CD4-positive, alpha-beta T cell treated with Interleukin-2 at 100 ng/mL for 4 hours (primary cell): ENCODE measurements at places on chromosomes 6 and 20.
A peak's percentile ranks its signal among the peaks of the same experiment; 100 is the strongest.

- no peak for DNase-seq
Measured at GRCh38 chr20:684676-685319, 9.2 kb upstream of the SCRT2 start.

GRCh38 chr20:24745617-24746350 is 203.3 kb upstream of the CST7 start:
- no peak for DNase-seq

GRCh38 chr6:22530506-22530905 is 38.9 kb upstream of the HDGFL1 start:
- no peak for DNase-seq

- DNase-seq: no peak
Measured at GRCh38 chr6:93886416-93886815, 467.1 kb upstream of the EPHA7 start.

GRCh38 chr20:23225407-23226060 is 125.1 kb upstream of the NXT1 start:
- peak; percentile 1 for DNase-seq

DNA sequence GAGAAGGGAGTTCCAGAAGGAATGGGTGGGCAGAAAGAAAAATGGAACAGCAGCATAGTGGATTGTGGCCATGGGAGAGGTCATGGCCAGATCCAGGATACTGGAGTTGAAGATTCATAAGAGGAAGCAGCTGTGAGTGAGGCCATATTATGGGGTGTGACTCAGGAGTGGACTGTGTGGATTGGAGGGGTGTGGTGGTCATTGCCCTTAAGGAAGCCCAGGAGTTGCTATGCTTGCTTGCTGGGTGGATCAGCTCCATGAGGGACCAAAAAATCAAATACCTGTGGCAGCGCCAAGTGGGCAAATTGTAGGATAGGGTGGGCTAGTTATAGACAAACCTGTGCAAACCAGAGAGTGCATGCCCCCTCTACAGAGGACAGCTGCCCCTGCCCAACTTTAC is 18.3 kb downstream of the LRRC1 start:
- no peak for DNase-seq
